ENCODE measurements at places on chromosomes 12 and 14.

DNA sequence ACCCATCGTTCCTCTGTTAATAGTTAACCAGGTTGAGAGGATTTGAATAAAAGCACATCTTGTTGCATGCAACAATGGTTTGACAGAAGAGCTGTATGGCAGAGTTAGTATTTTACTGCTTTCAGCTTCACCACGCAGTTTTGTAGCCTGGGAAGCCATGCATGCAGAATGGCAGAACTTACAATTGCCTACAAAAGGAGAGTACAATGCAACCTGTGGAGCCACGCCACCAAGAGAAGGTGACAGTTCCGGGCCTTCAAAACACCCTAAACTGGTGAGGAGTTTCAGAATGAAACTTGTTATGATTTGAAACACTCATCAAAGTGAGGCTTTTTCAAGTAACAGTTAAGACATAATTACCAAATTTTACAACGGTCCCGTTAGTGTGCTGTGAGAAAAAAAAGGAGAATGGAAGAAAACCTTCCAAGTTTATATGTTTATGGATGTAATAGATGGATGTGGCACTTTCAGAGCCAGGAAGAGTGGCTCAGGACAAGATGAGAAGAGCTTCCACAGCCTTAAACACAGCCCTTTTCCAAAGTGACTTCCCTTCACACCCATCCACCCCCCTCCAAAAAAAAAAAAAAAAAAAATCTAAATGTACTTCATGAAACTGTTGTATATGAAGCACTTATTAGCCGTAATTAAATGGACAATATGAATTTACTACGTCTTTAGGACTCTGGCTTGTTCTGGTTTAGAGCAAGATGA, 158.7 kb downstream of the EGLN3 start:
- no peak for DNase-seq

- peak; percentile 2 for DNase-seq
These were observed 265.6 kb downstream of the AACS start for GRCh38 chr12:125330645-125331341.

GRCh38 chr12:78321696-78322095, 491.0 kb downstream of the NAV3 start:
- no peak for DNase-seq

- no peak for DNase-seq
These were observed 185.1 kb downstream of the ANO6 start for GRCh38 chr12:45400991-45401390.

- peak; percentile 91 for DNase-seq
These were observed 10.0 kb downstream of the TMCC3 start for GRCh38 chr12:94640134-94640928.

DNA sequence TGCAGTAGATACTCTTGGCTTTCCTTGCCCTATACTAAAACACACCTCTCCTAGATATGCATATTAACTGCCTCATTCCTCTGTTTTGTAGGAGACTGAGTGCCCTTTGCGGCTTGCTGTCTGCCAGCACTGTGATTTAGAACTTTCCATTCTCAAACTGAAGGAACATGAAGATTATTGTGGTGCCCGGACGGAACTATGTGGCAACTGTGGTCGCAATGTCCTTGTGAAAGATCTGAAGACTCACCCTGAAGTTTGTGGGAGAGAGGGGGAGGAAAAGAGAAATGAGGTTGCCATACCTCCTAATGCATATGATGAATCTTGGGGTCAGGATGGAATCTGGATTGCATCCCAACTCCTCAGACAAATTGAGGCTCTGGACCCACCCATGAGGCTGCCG, 15.4 kb downstream of the TRAFD1 start:
- DNase-seq: no peak

- DNase-seq: no peak
These were observed 16.7 kb upstream of the PRKCH start for GRCh38 chr14:61304688-61305087.

- DNase-seq: no peak
These were observed 45.0 kb upstream of the ASPG start for GRCh38 chr14:104040539-104040938.

DNA sequence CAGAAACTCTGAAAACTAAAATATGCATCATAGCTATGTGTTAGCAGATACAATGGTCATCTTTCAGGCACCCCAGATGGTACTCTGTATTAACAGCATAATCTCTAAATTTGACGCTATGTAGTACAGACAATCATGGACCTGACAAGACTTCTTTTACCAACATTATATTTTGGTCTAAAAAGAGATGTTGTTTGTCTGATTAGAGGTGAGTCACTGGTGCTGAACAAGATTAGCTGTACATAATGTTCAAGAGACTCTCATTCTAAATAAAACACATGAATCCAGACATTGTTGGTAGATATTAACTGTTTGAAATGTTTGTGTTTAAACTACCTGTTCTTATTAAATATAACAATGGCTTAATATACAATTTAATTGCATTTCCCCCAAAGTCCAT, 146.4 kb upstream of the LMNTD1 start:
- DNase-seq: peak; percentile 37

- DNase-seq: no peak
These were observed 370.9 kb upstream of the KITLG start for GRCh38 chr12:88951177-88951576.

DNA sequence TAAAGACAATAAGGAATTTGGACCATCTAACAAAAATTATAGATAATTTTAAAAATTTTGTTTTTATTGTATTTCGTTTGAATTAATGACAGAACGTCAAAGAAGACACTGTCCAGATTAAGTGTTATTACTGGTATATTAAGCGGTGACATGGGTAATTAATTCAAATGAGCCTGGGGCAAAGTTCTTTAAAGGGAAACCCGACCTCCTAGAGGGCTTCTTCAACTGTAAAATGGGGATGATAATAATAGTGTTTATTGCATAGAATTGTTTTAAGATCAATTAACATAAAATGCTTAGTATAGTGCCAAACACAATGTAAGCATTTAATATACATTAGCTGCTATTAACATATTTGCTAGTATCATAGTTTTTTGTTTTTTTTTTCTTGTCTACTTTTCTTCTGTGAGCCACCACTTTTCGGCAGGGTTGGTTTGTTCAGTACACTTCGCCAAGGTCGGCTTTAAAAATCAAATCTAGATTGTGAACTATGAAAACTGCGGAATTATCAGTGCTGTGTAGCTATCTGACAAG, 514 bp upstream of the LARP4 start:
- no peak for DNase-seq

GRCh38 chr12:42683933-42684801, 94.6 kb upstream of the PRICKLE1 start:
- DNase-seq: peak; percentile 25

DNA sequence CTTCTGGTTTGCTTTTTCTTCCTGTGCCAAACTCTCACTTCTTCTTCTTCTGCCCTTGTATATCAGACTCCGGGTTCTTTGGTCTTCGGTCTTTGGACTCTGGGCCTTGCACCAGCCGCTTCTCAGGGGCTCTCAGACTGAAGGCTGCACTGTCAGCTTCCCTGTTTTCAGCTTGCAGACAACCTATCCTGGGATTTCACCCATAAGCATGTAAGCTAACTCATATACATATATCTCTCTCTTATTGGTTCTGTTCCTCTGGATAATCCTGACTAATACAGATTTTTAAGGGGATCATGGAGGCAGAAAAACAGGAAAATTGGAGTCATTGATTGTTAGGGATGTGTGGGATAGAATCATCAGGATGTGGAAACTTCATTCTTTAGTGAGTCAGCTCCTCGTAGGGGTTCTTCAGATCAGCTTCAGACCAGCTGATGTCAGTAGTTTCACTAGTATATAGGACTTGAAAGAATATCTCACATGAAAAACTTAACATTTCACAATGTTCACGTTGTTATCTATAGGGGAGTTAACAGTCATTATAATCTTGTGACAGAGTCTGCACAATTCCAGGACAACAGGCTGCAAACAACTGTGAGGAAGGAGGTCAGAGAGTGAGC, 102.9 kb downstream of the RASSF9 start:
- peak; percentile 47 for DNase-seq

DNA sequence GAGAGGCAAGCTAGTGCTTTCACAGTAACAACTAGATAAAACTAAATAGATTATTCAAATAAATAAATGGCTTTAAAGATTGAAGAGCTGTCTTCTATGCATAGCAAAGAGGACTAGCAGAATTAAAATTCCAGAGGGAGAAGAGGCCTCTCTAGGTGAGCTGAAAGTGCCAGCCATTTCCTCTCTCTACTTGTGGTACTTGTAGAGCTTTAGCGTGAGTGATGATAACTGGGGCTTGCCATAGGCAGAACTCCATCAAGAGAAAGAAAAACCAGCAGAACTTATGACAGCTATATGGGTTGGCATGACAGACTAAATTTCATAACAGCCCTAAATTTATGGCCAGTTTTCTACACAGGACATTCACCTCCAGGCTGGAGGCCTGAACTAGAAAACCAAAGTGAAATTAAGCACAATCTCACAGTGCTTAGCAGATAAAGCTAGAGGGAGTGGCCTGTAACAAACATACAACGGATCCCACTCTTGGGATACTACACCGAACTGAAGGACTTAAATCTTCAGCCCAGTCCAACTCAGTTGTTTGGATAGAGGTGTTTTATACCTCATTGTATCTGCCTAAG, 11.0 kb downstream of the SPTLC2 start:
- no peak for DNase-seq

DNA sequence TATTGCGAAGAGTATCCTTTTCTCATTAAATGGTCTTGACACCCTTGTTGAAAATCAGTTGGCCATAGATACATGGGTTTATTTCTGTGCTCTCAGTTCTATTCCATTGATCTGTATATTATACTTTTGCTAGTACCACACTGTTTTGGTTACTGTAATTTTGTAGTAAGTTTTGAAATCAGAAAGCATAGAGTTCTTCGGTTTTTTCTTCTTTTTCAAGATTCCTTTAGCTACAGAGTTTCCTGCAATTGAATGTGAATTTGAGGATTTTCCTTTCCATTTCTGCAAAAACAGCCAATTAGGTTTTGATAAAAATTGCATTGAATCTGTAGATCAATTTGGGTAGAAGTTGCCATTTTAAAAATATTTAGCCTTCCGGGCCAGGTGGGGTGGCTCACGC, 60.2 kb downstream of the ARHGAP5 start:
- no peak for DNase-seq

- no peak for DNase-seq
These were observed 1044.5 kb upstream of the NOVA1 start for GRCh38 chr14:27642251-27642866.

DNA sequence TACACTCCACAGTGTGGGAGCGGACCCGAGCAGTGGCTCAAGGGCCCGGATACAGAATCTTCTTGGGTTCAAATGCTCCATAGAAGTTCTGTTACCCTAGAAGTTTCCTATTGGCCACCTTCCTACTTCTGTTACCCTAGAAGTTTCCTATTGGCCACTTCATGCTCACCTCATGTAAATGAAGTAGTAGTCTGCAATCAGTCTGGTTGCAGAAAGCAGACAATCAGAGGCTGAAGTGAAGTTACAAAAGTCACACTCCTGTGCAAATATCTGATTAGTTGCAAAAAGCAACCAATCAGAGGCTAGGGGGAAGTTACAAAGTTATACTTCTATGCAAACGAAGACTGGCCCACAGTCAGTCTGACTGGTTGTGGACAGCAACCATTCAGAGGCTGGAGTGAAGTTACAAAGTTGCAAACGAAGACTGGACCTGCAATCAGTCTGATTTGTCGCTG, 77.8 kb upstream of the CPNE8 start:
- no peak for DNase-seq

GRCh38 chr12:47237751-47238211, 158.0 kb upstream of the AMIGO2 start:
- no peak for DNase-seq

GRCh38 chr12:90167518-90168208, 459.0 kb upstream of the ATP2B1 start:
- no peak for DNase-seq

GRCh38 chr14:21556378-21557083, 23.3 kb downstream of the OR10G3 start:
- DNase-seq: no peak

DNA sequence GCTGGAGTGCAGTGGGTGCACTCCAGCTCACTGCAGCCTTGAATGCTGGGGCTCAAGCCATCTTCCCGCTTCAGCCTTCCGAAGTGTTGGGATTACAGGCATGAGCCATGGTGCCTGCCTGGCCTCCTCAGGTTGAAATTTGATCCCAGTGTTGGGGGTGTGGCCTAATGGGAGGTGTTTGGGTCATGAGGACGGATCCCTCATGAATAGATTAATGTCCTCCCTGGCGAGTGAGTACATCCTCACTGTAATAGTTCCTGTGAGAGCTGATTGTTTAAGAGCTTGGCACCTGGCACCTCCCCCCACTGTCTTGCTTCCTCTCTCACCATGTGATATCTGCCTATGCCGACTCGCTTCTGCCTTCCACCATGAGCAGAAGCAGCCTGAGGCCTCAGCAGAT, 84.7 kb downstream of the TSPAN9 start:
- DNase-seq: no peak

- no peak for DNase-seq
These were observed 128.1 kb upstream of the MIS18BP1 start for GRCh38 chr14:45381091-45381490.

GRCh38 chr12:2960996-2961616, 1.9 kb downstream of the TEAD4 start:
- peak; percentile 23 for DNase-seq

DNA sequence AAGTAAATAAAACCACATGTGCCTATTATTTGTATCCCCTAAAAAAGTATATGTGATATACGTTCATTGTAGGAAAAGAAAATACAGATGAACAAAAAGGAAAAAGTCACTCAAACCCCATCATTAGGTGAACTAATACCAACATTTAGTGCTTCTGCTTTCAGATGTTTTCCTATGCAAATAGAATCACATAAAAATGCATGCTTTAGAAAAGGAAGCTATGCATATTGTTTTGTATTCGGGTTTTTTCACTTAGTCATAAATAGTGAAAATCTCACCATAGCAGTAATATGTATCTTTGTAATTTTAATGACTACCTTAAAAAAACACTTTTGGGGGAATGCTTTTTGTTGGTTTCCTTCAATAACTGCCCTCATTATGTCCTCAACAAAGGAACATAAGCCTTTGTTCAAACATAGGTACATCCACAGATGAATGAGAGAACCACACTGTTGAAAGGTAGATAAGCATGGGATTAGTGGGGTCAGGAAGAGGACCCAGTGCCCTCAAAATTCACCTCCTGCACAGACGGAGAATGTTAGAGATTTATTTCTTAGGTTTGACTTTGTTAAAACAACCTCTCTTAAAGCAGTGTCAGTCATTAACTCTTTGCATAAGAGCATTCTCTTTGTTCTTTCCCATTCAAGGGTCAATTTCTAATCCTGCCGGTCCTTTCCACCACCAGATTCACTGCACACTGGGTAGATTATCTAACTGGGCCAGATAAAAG, 6.5 kb downstream of the AMDHD1 start:
- no peak for DNase-seq

DNA sequence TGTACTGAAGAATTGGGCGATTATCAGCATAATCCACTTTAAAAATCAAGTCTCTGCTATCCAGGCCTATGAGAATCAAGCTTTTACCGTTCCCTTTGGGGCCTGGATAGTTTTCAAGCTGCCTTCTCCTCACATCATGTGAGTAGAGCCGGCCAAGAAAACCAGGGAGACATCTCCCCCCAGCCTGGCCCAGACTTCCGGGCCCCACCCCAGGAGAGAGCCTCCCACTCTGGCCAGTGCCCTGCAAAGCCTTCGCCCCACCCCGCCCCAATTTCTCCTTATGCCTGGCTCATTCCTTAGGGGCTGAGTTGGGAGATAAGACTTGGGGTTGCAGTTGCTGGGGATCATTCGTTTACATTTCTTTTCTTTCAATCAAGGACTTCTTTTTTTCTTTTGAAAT, 1.4 kb upstream of the TMEM132C start:
- no peak for DNase-seq
